Stimulated activated naive CD8-positive, alpha-beta T cell treated with anti-CD3 and anti-CD28 coated beads, Interleukin-15, Interleukin-2, amounts not matched to agents 100 U/mL and 50 U/mL, for 24 hours (primary cell): ENCODE measurements at places on chromosomes 5 and 9.

DNA sequence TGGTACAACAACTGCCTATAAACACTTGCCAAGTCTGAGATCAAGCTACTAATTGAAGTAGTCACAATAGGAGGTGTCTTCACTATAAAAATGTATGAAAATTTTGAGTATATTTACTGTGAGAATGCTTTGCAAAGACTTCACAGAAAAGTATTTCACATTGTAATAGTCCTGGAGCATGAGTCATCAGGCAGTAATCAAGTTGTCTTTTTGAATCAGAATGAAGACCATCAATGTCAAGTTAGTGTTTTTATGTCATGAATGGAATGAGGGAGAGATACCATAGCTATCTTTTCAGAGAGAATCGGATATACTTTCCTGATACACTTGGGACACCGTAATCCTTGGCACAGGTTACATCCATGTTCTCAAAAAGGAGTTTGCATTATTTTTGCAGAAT is 466.9 kb upstream of the ARRDC3 start:
- DNase-seq, result no peak

- DNase-seq, result no peak
These were observed 37.8 kb upstream of the C5orf63 start for GRCh38 chr5:127111112-127111511.

GRCh38 chr5:93371893-93372292 is 209.1 kb downstream of the NR2F1-AS1 start:
- no peak for DNase-seq

DNA sequence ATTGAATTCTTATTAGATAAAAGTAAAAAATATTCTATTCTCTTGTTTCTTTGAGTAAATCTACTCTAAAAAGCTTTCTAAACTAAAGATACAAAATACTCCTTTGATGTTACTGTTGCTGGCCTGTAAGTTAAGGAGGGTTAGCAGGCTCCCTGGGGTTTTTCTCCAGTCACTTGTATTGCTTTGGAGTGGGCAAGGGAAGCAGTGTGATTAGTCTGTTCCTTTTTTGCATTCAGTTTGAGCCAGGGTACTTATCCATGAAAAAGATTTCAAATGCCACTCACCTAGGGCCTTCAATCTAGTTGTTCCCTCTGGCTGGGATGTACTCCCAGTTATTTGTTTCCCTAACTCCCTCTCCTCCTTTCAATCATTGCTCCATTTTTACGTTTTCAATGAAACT is 256.2 kb upstream of the SMC2 start:
- no peak for DNase-seq

GRCh38 chr5:37189355-37189754 is 59.8 kb downstream of the CPLANE1 start:
- no peak for DNase-seq

GRCh38 chr5:95298651-95299050 is 13.8 kb upstream of the MCTP1 start:
- no peak for DNase-seq

DNA sequence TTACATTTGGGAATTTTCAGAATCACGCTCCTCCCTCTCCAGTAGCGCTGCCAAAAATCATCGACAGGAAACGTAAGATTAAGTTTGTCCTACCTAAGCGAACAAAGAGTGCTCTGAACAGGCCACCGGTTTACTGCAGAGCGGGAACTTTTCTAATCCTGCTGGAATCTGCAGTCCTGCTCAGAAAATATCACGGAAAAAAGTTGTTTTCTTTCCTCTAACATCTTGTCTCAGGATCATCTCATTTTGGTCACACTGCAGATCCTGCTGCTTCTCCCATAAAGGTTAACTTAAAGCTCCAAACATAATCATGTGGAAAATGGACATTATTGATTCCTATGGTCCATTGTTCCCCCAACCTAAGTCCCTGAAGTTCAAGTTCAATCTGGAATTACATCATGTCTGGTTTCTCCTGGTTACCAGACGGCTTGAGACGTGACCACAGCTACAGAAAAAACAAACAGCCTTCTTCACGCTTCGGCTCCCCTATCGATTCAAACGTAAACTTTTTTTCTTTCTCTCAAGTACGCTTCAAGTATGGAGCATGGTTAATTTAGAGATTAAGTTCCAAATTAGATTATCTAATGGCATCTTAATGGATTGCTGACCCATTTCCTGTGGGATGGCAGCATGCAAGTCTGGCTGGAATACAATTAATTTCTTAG is 217.6 kb downstream of the NFIB start:
- no peak for DNase-seq

DNA sequence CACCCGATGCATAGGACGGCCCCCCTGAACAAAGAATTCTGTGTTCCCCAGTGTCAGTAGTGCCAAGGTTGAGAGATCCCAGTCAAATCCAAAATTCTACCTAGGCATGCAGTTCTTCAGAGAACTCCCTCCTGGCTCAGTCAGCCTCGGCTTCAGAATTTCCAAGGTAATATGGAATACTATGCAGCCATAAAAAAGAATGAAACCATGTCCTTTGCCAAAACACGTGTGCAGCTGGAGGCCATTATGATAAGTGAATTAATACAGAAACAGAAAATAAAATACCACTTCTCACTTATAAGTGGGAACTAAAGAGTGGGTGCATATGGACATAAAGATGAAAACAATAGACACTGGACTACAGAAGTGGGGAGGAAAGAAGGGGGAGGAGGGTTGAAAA is 87.1 kb upstream of the TRIO start:
- no peak for DNase-seq

DNA sequence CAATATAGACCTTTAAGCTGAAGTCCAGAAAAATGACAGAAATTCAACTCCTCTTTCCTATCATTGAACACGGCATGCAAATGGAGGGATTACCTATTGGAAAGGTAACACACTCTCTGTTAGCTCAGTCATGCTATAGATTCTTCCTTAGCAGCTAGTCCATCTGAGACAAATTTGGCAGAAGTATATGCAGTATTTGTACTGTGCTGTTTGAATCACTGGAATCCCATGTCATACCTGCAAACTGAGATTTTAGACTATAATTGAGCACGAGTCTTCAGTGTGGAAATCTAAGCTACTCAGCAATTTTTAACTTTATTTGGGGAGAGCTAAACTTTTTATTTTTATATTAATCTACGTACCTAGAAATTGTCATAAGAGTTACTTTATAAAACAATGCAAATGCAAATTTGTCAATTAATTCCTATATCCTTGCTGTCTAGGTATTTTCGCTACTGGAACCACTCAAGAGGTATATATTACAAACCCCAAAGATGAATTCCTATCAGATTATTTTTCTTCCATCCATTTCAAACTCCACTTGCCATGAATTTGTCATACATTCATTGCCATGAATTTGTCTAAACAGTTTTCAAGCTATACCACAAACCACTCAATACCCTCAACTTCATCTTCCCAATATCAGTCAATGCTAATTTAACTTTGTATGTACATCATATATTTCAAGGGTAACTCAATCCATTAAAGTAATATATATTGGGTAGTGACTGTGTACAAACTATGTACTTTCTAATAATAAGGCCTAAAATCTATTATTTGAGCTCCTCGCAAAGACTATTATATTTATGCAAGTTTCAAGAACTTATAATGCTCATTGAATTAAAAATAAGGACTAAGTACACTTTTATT is 224.8 kb downstream of the MEF2C start:
- DNase-seq, result no peak

DNA sequence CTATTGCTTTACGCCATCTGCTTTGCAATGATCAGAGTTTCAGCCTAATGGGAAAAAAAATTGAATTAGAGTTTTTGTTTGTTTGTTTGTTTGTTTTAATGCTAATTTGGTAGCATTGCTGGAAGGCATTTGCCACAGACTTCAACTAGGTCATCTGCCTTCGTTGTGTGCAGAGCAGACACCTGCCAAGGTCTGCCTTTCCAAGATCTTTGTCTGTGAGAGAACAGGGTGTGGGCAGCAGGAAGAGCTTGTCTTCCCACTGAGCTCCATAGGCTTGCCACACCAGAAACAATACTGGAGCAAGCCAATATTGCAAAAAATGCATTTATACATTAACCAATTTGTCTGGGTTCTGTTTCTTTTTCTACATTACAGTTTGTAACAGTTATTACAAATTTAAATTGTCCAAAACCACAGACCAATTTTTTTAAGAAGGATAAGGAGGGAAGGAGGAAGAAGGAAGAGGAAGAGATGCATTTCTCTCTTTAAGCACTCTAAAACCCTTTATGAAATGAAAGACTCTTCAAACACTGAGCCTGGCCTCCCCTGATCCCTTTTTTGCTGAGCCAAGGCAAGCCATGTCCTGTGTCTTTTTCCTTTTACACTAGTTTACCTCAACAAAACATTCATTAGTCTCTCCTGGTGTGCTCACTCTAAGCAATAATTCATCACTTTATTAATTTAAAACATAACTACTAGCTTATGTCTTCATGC is 210.5 kb downstream of the SNX18 start:
- no peak for DNase-seq

DNA sequence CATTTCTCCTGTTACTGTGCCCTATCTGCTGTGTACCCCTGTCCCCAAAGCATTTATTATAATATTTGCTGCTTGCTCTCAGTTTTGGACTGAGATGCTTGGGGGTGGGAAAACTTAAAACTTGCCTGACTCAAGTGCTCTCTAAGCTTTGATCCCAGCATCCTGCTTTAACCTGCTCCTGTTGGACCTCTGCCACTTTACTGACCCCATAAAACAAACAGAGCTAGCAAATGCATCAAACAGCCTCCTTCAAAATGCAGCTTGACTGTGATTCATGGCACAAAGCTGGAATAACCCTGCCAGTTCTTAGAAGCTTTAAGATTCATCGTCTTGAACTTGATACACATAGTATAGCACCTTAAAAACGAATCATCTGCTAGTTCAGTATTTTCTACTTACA is 212.5 kb downstream of the DEPDC1B start:
- no peak for DNase-seq

GRCh38 chr9:87812375-87813118 is 70.1 kb upstream of the SPATA31E1 start:
- DNase-seq, result no peak

GRCh38 chr9:68443624-68444023 is 87.2 kb downstream of the PGM5 start:
- DNase-seq, result no peak

GRCh38 chr9:34279411-34279810 is 49.7 kb downstream of the KIF24 start:
- DNase-seq, result no peak

GRCh38 chr9:127554966-127555839 is 56.9 kb upstream of the STXBP1 start:
- no peak for DNase-seq

DNA sequence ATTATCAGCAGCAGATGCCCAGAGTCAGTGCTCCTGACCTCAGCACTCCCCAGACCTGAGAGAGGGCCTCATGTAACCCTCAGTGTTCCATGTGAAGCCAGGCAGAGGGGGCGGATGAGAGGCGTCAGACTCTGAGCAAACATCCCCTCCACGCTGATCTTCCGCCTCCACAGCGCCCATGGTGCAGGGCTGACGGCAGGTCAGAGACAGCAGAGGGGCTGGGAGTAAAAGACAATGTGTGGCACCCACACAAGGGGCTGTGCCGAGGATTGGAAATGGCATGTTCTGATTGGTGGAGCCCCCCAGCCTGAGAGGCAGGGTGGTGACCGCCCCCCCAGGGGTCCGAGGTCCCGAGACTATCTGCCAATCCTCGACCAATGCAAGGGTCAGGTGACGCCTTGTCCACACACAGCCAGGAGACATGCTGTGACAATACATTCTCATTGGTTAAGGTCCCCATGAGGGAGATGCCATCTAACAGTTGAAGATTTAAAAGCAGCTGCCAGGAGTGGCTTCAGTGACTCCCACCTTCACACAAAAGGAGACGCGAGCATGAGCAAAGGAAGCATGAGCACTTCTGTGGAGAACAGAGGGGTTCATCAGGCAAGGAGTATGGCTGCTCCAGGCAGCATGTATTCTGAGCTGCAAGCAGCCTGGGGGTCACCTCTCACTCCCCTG is 19.3 kb upstream of the SLC25A51 start:
- DNase-seq, result no peak

DNA sequence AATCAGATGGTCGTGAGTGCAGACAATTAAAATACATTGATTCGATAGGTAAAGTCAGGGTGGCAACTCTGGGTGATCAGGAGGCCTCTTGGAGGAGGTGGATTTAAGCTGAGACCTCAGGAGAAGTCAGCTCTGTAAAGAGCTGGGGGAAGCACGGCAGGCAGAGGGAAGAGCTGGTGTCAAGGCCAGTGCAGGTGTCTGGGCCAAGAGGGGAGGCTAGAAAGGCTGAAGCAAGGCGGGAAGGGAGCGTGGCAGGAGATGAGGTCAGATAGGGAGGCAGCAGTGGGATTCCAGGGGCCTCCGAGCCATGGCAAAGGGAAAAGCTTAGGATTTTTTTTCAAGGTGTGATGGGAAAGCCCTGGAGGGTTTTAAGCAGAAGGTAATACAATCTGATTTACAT is 178.7 kb downstream of the FSTL4 start:
- no peak for DNase-seq

DNA sequence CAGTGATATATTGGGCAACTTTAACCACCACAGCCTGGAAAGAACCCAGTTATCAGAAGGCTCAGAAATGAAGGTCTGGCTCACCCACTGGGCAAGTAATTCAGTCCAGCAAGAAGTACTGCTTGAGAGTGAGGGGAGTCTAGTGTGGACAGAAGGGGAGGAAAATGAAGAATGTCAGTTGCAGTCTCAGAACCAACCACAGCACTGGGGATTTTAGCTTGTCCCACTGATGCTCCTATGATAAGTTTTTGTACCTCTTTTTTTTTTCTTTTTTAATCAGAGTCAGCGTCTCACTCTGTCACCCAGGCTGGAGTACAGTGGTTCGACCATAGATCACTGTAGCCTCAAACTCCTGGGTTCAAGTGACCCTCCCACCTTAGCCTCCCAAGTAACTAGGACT is 9.4 kb upstream of the CD72 start:
- DNase-seq, result no peak

- DNase-seq, result peak; percentile 66
These were observed 505 bp downstream of the SPTAN1 start for GRCh38 chr9:128552744-128553440.

GRCh38 chr9:125521462-125522327 is 185.3 kb downstream of the MAPKAP1 start:
- DNase-seq, result peak; percentile 24

DNA sequence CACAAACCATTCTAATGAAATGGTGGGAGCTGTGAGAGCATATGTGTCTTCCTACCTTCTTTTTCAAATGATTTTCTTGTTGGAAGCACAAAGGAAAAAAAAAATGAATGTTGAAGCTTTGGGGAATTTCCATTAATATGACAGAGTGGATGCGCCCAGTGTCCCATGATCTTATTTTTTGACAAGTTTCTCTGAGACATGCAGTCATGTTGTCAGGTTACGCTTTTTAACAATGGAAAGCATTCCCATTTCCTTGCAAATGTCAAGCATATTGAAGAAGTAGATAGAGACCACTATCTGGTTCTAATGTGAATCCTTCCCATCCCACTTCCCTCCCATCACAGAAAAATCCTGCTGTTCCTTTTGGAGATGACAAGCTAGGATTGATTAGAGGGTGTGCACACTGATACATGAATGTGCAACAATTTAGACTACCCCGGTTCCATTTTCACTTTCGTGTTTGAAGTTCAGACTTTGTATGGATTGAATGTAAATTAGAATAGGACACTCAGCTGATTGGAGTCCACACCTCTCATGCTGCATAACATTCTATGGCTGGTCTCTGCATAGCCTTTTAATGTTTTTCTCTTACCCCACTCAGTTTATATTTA is 919.4 kb downstream of the TLE4 start:
- DNase-seq, result no peak

- DNase-seq, result no peak
These were observed 8.7 kb downstream of the EBF1 start for GRCh38 chr5:159091065-159091464.
